ENCODE measurements at places on chromosomes 2 and 18.

DNA sequence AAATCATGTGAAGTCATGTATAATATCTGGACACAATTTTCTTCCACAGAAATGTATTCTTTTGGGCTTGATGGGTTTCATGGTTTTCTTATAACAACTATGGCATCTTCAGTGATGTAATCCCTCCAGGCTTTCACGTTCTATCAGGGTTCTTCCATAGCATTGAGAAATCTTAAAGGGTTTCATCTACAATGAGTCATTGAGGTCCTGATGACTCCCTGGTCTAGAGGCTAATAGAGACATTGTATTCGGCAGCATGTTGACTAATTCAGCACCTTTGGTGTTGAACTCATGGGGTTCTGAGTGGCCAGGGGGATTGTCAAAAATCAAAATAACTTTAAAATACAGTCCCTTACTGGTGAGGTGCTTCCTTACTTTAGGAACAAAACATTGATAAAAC, 614.0 kb upstream of the CRIM1 start:
- no peak for DNase-seq

- DNase-seq: no peak
Measured at GRCh38 chr2:217846321-217846743, 156.5 kb downstream of the TNS1 start.

DNA sequence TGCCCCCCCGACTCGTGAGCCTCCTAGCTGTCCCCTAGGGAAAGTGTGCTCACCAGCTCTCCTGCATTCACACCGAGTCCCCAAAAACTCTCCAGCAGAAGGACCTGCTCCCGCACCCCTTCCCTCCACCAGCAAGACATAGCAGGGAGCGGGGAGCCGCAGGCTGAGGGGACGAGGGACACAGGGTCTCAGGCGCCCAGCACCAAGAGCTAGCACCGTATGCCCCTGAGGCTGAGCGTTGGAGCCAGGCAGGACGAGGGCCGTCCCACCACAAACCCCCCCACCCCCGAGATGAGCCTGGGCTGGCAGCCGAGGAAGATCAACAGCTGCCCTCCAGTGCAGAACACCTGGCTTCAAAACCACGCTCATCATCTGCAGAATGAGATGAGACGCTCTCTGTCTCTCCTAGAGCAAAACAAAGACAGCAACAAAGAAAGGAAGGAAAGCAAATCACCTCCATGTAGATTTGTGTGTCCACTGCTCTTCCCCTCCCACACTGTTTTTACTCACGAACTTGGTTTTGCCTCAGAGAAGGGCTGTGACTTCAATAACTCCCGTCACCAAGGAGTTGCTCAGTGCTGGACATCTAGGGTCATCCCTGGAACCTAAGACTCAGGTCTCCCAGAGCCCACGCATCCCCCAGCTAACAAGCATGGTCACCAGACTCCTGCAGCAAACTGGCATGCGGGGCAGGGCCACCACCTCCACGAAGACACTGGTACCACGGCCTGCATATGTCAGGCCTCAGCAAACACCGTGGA, 39.7 kb upstream of the SALL3 start:
- DNase-seq: no peak

- no peak for DNase-seq
Measured at GRCh38 chr18:46325895-46326294, 221.7 kb downstream of the HAUS1 start.

DNA sequence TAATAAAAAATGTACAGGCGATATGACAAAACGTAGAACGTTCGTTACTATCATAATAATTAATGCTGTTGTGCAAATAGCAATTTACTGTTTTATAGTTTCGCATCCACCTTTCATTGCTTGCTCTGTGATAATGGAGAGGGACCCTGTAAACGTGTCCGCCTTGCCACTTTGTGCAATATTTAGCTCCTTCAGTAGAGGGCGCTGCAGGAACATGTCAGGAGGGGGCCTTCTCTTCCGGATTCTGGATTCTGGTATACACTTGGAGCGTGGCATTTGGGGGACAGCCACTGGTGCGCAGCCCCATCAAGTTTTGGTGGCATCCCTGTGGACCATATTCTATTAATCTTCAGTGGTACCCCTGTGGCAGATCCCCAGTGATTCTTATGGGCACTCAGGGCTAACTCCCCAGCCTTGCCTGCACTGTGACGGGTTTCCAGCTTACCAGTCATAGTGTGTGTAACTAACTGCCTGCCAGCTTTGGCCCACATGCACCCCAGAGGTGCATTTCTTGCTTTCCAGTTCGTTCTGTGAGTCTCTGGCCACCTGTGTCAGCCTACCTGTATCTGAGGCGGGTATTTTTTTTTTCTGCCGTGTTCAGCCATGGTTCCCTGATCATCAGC, 140.3 kb downstream of the CYRIA start:
- no peak for DNase-seq

GRCh38 chr2:138652378-138652777, 127.8 kb downstream of the NXPH2 start:
- no peak for DNase-seq

GRCh38 chr18:10114717-10115463, 201.1 kb downstream of the VAPA start:
- DNase-seq: no peak

DNA sequence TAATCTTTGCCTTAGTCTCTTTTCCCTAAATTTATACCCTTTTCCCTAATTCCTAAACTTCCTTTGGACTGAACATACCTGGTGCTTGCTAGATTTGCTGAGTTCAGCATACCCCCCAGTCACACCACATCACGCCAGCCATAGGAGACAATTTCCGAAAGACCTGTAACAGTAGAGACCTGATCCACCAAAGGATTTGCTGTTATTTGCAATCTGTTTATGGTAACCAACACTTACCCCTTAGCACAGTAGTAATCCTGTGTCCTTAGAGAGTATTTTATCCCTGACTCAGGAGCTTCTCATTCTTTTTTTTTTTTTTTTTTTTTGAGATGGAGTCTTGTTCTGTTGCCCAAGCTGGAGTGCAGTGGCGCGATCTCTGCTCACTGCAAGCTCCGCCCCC, 8.6 kb downstream of the PSMG2 start:
- no peak for DNase-seq

DNA sequence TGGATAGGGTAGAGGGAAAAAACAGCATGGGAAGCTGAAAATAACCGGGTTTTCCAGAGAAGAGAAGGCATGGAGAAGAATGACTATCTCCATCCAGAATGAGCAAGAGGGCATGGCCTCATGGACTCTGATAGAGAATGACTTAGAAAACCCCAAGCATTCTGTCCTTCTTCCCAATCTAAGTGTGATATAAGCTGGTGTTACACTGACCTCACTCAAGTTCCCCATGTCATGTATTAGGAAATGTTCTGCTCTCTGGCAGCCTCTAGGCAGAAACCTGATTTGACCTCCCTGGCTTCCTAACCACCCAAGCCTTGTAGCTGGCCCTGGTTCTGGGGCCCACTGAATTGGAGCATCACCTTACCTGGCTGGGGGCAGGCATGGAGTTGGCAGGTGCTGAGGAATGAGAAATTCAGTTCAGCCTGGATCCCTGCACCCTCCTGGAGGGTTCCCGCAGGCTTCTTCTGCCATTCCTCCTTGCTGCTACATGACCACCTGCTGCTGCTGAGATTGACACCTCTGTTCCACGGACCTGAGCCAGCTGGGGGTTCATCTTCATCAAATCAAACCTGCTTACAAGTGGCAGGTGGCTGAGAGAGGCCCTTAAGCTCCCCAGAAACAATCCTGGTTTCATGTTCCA, 5.2 kb upstream of the SIGLEC15 start:
- no peak for DNase-seq

- DNase-seq: no peak
Measured at GRCh38 chr2:122056853-122057252, 301.4 kb downstream of the TSN start.

DNA sequence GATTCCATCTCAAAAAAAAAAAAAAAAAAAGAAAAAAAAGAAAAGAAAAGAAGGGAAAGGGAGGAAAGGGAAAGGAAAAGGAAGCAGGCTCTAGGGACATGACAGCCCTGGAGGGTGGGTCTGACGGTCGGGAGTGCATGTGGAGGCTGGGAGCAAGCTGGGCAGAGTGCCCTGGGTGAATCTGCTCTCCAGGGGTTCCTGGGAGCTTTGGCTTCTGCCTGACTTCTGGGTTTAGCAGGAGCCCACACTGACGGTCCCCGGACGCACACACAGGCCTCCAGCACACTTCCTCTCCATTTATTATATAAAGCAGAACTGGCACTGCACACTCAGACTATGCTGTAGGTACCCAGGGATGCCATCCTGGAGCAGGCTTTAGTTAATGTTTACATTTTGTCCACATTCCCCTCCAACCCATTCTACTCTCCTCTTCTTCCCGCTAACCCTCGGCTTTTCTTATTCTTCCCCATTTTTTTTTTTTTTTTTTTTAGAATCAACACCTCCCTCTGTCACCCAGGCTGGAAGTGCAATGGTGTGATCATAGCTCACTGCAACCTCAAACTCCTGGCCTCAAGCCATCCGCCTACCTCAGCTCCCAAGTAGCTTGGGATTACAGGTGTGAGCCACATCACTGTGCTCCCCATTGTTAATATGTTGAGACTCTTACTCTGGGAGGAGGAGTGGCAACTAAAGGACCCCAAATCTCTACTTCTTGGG, 151.1 kb upstream of the SLC1A4 start:
- no peak for DNase-seq

DNA sequence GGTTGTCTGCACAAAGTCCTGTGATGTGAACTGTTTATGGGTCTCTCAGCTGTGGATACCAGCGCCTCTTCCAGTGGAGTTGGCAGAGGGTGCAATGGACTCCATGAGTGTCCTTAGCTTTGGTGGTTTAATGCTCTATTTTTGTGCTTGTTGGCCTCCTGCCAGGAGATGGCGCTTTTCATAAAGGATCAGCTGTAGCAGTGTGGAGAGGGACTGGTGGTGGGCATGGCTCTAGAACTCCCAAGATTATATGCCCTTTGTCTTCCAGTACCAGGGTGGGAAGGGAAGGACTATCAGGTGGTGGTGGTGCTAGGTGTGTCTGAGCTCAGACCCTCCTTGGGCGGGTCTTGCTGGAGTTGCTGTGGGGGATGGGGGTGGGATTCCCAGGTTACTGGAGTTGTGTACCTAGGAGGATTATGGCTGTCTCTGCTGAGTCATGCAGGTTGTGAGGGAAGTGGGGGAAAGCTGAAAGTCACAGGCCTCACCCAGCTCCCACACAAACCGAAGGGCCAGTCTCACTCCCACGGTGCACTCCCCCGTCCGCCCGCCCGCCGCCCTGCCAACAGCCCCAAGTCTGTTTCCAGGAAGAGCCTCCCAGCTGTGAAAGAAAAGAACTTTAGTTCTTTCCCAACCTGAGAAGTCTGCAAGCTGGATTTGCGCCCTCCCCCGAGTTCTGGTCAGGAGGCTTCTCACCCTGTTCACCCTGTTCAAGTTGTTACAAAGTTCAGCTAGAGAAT, 108.1 kb downstream of the MARCO start:
- DNase-seq: no peak

DNA sequence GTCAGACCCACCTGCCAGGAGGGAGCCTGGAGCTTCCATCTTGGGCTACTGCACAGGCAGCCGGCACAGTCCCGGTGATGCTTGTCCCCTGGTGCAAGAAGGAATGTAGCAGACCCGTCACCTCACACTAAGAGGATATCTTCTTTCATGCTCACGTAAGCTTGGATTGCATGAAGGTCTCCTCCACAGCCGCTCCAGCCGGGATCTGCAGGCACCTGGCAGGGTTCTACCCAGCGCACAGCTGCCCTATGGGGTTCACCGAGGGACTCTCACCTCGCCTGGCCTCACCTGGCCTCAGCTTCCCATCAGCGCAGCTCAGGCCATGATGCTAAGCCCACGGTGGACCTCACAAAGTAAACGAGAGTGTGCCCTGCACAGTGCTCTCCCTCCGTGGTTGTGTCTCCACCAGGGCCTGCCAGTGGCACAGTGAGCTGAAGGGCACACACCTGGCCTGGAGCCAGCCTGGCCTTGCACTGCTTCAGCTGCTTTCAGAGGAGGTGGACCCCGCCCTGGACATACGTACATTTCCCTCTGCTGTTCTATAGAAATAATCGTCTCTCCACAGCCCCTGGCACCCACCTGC, 239.1 kb downstream of the SEPTIN10 start:
- DNase-seq: no peak

DNA sequence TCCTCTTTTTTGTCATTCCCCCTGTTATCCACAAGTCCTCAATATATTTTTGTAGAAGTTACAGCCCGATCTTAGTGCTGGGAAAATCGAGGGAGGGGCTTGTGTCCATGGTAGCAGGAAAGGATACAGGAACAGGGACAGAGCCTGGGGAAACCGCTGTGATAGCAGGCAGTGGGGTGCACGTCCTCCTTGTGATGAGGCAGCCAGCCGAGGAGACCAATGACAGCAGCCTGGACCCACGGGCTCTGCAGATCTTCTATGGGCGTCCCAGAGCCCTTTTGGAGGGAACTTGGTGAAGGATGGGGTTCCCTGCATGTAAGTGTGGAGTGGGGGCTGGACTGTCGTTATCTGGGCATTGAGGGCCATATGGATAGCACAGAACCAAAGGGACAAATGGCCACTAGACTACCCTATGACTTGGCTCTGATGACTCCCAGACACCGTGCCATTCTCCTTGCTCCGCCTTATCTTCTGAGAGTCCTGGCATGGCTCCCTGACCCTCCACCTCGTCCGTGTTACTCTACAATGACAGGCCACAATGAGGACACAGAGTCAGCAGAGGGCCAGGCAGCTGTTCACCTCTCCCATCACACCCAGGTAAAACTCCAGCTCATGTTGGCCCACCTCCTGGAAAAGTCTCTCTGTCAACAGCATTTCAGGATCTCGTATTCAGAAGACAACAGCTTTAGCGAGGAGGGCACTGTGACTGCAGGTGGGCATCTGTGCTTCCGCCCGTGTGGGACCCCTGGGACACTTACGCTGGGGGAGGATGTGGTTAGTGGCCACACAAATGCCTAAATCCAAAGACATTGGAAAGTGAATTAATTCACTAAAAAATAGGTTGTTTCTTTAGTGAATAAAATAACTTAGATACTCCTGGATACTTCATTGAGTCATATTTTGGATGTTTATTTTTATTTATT, 100.1 kb downstream of the VAPA start:
- no peak for DNase-seq

DNA sequence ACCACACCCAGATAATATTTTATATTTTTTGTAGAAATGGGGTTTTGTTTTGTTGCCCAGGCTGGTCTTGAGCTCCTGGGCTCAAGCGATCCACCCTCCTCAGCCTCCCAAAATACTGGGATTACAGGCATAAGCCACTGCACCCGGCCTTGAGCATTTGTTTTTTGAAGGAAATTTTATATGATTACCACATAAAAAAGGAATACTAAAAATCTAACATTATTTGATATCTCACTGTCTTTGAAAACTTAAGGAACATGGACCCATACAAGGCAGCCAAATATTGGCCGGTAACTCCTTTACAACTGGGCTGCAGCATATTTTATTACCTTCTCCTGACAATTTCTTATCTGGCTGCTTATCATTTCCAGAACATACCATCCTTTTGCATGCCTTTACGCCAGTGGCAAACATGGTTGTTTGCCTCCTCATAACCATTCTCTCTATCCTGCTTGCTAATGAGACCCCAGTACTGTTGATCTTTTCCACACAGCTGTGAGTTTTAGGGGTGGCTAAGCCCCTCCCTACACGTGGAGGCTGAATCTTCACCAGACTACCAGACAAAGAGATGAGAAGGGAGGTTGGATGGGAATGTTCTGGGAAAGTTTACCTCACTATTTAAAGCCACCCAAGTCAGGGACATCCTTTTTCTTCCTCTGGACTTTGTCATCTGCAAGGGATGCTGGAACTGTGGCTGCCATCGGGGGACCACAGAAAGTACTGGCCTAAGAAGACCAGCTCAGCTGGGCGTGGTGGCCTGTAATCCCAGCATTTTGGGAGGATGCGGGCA, 157.5 kb downstream of the TGIF1 start:
- DNase-seq: no peak

- no peak for DNase-seq
Measured at GRCh38 chr2:173347305-173348168, 7.1 kb upstream of the CDCA7 start.
